Esophagus squamous epithelium (tissue), 5 donors: ENCODE measurements at places on chromosomes 2 and 18.
A peak's percentile ranks its signal among the peaks of the same experiment; 100 is the strongest.

DNA sequence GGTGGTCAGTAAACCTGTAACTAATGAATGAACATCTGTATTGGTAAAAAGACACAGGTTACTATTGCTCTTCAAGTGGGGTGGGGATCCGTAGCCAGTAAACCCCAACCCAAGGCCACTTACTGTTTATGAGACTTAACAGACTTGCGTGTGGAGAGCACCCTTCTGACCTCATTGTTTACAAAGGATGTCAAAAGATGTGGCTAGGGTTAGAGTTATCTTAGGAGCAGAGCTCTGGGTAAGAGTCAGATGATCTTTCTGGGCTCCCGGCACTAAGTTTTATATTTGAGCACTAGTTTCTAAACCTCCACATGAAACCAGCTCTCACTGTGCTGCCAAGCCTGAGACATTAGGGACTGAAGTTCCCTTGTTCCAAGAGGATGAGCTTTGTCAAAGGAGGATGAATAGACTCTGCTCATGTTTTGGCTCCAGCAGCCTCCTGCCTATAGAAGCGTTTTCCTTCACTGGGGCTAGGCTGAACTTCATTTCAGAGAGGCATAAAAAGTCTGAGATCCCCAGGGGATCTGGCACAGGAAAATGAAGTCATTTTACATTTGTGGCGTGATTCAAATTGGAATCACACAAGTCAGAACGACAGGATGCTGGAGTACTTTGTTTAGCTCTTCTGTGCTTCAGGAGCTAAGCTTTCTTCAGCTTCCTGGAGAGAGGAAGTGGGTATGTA, 403.1 kb upstream of the TRIB2 start:
- no peaks in the 10 kb centered on the region for H3K36me3 ChIP-seq
- peaks cover 9% of the 10 kb centered on the region for H3K4me1 ChIP-seq
- H3K27ac ChIP-seq = no peak overlapping the region
- DNase-seq = no peak
- no peaks in the 10 kb centered on the region for H3K27me3 ChIP-seq
- H3K4me3 ChIP-seq = no peak overlapping the region

DNA sequence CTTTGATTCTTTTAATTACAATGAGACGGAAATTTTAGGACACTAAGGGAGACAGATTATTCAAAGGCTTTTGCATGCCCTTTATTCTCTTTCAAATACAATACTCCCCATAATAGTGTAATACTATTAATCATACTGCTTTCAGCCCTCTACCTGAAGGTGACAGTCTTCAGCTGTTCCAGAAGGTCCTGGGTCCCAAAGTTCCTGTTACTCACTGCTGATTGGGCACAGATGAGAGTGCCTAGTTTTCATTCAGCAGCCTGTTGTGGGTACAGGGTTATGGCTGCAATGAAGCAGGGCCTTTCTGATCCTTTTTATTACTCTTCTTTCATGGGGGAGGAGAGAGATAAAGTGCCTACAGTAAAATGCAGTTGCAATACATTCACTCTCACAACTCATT, 80.2 kb downstream of the NUP35 start:
- no peak overlapping the region for H3K27ac ChIP-seq
- no peak for DNase-seq
- H3K36me3 ChIP-seq = no peaks in the 10 kb centered on the region
- H3K4me1 ChIP-seq = no peaks in the 10 kb centered on the region
- H3K27me3 ChIP-seq = no peaks in the 10 kb centered on the region

DNA sequence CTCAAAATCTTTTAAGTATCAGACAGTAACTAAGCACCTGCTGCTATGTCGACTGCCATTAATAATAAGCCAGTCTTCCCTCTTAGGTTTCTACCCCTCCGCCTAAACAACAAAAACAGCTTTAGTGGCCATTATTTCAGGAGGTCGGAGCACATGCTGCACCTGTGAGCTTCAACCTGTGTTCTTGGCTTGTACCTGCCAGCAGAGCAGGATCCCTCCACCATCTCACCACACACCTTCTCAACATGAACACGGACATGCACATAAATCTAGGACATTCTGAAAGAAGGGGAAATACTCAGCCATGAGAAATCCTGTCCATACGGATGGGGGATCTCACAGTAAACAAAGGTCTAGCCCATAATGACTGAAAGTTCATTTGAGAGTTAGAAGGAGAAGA, 3.7 kb downstream of the CYB5A start:
- H3K4me3 ChIP-seq = no peak overlapping the region
- no peaks in the 10 kb centered on the region for H3K27me3 ChIP-seq
- peaks cover 27% of the 10 kb centered on the region for H3K4me1 ChIP-seq
- H3K27ac ChIP-seq = peak overlapping the region; percentile 75
- no peak for DNase-seq
- H3K36me3 ChIP-seq = no peaks in the 10 kb centered on the region

DNA sequence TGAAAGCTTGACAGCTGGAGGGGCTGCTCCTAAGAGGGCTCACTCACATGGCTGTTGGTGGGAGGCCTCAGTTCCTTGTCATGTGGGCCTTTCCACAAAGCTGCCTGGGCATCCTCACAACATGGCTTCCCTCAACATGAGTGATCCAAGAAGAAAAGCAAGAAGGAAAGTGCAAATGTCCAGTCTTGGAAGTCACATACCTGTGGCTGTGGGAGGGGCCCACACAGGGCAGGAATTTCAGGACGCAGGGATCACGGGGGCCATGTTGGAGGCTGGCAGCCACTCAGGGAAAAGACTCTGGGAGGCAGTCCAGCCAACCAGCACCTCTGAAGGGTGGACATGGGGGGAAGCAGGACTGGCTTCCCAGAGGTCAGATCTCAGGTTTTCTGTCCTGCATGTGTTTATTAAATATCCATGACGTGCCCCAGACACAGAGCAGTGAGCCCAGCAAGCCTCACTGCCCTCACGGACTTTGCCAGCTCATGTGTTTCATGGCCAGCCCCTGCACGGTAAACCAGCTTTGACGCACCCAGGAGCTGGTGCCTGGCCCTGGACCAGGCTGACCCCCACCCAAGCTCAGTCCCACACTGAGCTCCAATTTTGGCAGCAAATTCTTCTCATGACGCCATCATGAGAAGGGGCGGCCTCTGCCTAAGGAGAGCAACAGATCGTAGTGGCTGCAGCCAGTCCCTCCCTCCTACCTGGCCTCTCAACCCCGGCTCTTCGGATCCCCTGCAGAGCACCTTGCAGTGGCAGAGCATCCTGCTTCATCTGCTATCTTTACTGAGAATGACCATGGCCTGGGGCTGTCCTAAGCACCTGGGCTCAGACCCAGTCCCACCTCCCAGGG, 34.7 kb upstream of the GPR17 start:
- H3K36me3 ChIP-seq = no peaks in the 10 kb centered on the region
- DNase-seq = no peak
- H3K4me3 ChIP-seq = no peak overlapping the region

- H3K4me3 ChIP-seq = no peak overlapping the region
- DNase-seq = no peak
- peaks cover 22% of the 10 kb centered on the region for H3K4me1 ChIP-seq
- no peak overlapping the region for H3K27ac ChIP-seq
- no peaks in the 10 kb centered on the region for H3K27me3 ChIP-seq
- H3K36me3 ChIP-seq = no peaks in the 10 kb centered on the region
These were observed 134.4 kb upstream of the SLC1A4 start for GRCh38 chr2:64854773-64855237.

- H3K36me3 ChIP-seq = no peaks in the 10 kb centered on the region
- H3K27ac ChIP-seq = no peak overlapping the region
These were observed 257.1 kb downstream of the MYO3B start for GRCh38 chr2:170434900-170435621.

GRCh38 chr2:43609290-43609918, 13.6 kb upstream of the THADA start:
- no peak overlapping the region for H3K27ac ChIP-seq
- H3K36me3 ChIP-seq = no peaks in the 10 kb centered on the region
- H3K27me3 ChIP-seq = no peaks in the 10 kb centered on the region
- H3K4me1 ChIP-seq = peaks cover 11% of the 10 kb centered on the region
- DNase-seq = no peak

DNA sequence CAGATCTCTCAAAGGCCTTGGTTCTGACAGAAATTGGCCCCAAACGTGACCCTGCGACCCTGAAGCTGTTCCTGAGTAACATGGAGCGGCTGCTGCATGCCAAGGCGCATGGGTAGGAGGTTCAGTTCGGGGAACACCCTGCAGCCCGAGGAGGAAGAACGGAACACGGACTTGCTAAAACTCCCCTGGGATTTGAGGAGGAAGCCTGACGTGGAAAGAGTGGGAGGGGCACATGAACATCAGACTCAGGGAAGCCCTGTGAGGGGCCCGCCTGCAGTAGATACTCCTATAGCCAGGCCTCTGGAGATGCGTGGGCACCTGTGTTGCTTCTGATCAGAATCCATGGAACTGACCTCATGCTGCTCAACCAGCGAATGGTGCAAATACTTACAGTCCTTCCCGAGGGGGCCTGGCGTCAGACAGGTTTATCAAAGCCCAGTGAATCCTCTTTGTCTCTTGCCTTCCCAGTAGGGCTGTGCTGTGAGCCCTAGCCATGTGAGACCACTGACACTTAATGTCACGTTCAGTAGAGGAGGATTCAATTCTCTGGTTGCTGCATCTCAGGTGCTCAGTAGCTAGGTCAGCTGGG, 46.8 kb downstream of the IMPA2 start:
- H3K27me3 ChIP-seq = no peaks in the 10 kb centered on the region
- H3K4me3 ChIP-seq = no peak overlapping the region
- peaks cover 24% of the 10 kb centered on the region for H3K4me1 ChIP-seq
- peak overlapping the region; percentile 91 for H3K27ac ChIP-seq
- no peaks in the 10 kb centered on the region for H3K36me3 ChIP-seq

DNA sequence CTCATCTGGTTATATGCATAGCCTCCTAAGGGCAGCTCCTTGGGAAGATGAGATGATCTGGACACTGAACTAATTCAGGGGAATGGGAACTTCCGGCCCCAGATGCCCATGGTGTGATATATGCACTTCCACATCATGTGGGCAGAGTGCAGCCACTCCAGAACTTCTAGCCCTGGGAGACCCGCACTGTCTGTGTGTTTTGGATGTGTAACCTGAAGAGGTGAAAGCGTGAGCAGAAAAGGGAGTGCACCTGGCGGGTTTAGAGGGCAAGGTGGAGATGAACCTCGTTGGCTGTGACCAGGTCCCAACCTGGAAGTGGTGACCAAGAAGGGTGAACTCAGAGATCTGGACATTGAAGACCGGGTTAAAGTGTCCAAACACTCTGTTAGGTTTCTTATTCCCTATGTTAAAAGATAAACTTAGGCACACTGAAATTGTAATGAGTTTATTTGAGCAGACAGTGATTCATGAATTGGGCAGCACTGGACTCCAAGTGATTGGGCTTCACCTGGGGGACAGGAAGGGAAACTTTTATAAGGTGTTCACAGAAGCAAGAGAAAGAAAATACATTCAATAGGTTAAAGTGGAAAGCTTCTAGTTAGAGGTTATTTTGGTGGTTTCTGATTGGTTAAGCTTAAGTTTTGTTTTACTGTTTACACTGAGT, 296.2 kb upstream of the SKOR2 start:
- H3K4me3 ChIP-seq = no peak overlapping the region
- no peak overlapping the region for H3K27ac ChIP-seq
- no peaks in the 10 kb centered on the region for H3K27me3 ChIP-seq
- H3K36me3 ChIP-seq = no peaks in the 10 kb centered on the region

- no peak overlapping the region for H3K4me3 ChIP-seq
- H3K27ac ChIP-seq = no peak overlapping the region
- no peak for DNase-seq
- no peaks in the 10 kb centered on the region for H3K27me3 ChIP-seq
- H3K4me1 ChIP-seq = peaks cover 23% of the 10 kb centered on the region
These were observed 12.6 kb downstream of the PIK3C3 start for GRCh38 chr18:41967680-41968079.

- H3K4me3 ChIP-seq = peak overlapping the region; percentile 17
- H3K4me1 ChIP-seq = peaks cover 14% of the 10 kb centered on the region
- no peaks in the 10 kb centered on the region for H3K27me3 ChIP-seq
- H3K27ac ChIP-seq = peak overlapping the region; percentile 88
These were observed 97.8 kb downstream of the B3GNT2 start for GRCh38 chr2:62293490-62294271.

DNA sequence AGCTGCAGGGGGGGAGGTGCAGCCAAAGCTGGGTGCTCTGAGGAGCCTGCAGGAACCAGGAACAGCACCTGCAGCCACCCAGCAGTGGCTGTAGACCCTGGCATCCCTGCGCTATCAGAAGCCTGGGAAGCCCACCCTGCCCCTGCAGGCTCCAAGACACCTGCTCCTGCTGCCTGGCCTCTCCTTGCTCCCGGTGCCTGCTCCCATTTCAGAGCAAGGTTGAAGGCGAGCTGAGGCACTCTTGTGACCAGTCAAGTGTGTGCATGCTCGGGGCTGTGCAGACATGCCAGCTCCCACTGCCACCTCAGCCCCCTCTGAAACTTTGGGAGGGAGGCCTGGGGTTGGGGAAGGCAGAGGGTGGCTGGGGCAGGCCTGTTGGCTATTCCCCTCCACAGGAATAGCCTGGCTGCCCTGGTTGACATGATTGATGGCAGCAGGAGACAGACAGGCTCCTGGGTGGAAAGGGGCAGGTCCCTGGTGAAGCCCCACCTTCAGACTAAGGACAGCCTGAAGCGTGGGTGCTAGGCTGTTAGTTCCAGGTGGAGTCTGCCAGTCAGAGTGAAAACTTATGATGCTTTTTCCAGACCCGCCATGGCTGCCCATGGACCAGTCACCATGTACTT, 151.4 kb downstream of the MBD5 start:
- H3K27me3 ChIP-seq = no peaks in the 10 kb centered on the region
- no peak overlapping the region for H3K27ac ChIP-seq
- H3K36me3 ChIP-seq = no peaks in the 10 kb centered on the region
- DNase-seq = no peak
- H3K4me3 ChIP-seq = no peak overlapping the region
- no peaks in the 10 kb centered on the region for H3K4me1 ChIP-seq

DNA sequence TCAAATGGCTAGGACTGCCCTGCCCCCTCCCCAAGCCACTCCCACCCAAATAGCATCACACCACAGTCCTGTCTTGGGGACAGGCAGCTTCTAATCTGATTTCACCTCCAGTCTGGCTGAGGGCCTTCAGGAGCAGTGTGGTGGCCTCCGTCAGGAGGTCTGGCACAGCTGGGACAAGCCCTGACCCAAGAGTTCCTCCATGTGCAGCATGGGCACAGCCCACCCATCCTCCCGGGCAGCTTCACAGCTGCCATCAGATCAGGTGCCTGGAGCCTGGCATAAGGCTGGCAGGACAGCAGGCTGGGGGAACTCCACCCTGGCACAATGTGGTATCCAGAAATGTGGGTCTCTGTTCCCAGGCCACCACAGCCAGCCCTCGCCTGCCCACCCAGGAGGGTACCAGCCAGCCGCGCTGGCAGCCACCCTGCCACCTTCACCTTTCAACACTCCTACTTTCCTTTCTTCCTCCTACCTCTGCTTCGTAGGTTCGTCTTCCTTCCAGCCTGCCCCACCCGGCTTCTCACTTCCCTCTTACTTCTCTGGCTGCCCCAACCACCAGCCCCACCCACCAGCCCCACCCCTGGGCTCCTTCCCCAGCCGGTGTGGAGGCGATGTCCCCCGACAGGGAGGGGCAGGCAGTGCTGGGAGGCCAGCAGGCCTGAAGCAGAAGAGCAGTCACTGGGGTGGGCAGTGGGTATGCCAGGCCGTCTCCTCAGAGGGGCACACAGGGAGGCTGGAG, at the start of gene CAPG:
CAPG (minus strand) TSS at position 522 of the 739 bp plus-strand sequence. CDS start 8,221 bp downstream, outside the sequence.
- no peaks in the 10 kb centered on the region for H3K36me3 ChIP-seq
- peak within 1 kb of the TSS; percentile 43 for H3K4me3 ChIP-seq
- H3K27ac ChIP-seq = peak within 1 kb of the TSS; percentile 90
- DNase-seq = no peak
